ENCODE measurements at places on chromosomes 3 and 15.

GRCh38 chr3:130843441-130843840, 50.4 kb upstream of the ATP2C1 start:
- DNase-seq: no peak

GRCh38 chr3:70811880-70812279, 499.4 kb upstream of the MDFIC2 start:
- no peak for DNase-seq

GRCh38 chr3:111568355-111568754, 26.4 kb downstream of the CD96 start:
- DNase-seq: no peak

DNA sequence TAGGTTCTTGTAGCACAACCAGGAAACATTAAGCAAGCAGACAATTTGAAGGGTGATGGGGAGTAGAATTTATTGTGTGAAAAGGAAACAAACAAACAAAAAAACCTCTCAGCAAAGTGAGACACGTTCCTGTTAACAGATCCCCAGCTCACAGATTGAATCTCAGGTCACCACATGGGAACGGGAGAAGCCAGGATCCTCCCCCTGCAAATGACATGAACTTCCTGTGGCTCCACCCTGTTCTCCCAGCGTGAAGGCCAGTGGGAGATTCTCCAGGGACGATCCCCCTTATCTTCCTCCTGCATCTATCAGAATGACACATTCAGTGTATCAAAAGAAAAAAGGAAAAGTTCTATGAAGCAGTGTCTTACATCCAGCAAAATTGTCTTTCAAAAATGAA, 1488.1 kb downstream of the OTOL1 start:
- DNase-seq: no peak

GRCh38 chr3:35678643-35679161, 39.4 kb downstream of the ARPP21 start:
- DNase-seq: no peak

GRCh38 chr3:56458496-56459103, 9.7 kb downstream of the ERC2 start:
- no peak for DNase-seq

DNA sequence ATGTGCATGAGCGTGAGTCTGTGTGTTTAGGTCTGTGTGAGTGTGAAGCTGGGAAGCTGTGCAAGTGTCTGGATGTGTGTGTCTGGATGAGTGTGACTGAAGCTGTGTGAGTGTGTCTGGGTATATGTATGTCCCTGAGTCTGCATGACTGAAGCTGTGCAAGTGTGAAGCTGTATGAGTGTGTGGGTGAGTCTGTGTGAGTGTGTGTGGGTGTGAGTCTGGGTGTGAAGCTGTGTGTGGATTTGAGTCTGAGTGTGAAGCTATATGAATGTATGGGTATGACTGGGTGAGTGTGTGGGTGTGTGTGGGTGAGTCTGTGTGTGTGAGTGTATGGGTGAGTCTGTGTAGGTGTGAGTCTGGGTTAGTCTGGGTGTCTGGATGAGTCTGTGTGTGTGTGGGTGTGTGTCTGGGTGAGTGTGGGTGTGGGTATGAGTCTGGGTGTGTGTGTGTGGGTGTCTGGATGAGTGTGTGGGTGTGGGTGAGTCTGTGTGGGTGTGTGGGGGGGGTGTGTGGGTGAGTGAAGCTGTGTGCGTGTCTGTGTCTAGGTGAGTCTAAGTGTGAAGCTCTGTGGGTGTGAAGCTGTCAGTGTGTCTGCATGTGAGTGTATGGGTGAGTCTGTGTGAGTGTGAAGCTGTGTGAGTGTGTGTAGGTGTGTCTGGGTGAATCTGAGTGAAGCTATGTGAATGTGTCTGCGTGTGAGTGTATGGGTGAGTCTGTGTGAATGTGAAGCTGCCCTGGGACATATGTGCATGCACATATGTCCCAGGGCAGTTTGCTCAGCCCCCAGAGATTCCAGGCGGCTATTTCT, 20.3 kb downstream of the MINAR1 start:
- no peak for DNase-seq

DNA sequence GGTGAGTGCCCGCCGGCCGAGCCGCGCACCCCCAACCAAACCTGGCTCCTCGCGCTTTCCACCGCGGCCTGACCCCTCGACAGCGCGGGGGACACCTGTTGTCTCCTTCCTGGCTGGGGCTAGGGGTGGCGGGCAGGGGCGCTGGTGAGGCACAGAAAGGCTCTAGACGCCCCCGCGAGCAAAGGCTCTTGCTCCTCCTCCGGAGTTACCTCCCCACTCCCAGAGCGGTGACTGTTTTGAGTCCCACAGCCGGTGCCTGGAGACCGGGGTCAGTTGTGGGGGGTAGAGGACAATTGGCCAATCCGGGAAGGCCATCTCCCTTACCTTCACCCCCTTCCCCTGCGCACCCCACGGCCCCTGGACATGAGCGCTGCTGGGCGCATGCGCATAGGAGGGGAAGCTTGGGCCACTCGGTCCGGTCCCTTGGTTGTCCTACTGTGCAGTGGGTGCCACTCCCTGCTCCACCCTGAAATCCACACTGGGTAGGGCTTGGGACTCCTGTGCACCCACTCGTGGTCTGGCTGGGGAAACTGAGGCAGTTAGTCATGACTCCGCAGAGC, 554 bp downstream of the CHST13 start:
- no peak for DNase-seq

GRCh38 chr3:108477511-108478147, 32.8 kb downstream of the MYH15 start:
- no peak for DNase-seq

DNA sequence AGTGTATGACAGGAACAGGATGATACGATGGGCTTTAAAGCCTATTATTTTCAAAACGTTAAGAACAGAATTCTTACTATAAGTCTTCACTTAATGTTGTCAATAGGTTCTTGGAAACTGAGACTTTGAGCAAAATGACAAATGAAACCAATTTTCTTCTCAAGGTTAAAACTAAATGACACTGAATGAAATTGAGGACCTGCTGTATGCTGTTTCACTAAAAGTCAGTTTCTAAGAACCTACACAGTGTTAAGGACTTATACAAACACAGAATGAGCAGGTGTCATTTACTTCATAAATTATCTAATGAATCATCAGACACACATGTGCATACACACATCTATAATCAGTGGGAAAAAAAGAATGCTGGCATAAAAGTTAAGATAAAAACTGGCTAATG, 106.9 kb downstream of the RFTN1 start:
- DNase-seq: no peak

GRCh38 chr15:88337993-88338392, 81.5 kb upstream of the NTRK3 start:
- no peak for DNase-seq

- peak; percentile 88 for DNase-seq
Measured at GRCh38 chr15:90934949-90935751, at the start of gene UNC45A. TSS of gene UNC45A (plus strand) at chr15:90935285. CDS start at chr15:90935325, 40 bp downstream.

GRCh38 chr3:152770296-152770695, 64.6 kb upstream of the P2RY1 start:
- DNase-seq: no peak

DNA sequence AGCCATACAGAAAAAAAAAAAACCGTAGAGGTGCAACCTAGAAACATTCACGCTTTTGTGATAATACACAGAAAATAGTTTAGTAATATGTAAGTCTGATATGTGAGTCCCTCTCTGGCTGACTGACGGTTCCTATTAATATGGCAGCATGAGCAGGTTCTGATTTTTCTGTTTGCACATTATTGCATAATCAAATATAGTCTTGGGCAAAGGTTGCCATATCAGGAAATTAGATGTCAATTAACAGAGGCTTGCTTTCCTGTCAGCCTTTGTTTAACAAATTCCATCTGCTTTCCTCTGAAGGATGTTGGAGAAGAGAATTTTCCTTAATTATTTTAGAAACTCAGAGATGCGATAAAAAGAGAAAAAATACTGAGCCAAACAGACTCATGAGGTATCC, 14.8 kb downstream of the GABRB3 start:
- DNase-seq: no peak

DNA sequence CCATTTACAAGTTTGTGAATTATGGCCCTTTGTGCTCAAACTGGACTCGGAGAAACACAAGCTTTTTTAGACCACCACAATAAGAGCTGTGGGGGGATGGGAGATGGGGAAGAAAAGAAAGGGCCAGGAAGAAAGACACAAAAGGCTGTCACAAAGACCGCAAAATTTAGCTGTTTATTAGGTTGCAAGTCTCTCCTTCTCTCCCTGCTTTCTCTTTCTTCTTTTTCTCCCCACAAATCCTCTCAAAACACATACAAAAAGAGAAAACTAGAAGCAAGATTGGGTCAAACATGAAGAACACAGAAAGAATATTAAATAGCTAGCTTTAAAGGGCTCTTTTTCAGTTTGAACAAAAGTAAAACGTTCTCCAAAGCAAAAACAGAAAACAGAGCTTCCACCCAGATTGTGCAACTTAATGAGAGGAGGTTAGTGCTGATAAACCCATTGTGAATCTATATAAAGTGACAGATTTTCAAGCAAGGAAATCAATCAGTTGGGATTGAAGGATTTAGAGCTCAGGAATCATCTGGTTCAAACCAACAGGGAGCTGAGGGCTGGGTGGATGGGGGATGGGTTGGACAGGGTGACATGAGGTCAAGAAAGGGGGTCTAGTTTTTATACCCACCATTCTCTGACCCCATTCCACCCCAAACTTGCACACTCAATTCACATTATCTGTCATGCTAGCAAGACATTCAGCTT, 87.3 kb downstream of the DHX30 start:
- no peak for DNase-seq

- no peak for DNase-seq
Measured at GRCh38 chr15:77118882-77119321, 48.0 kb upstream of the TSPAN3 start.

GRCh38 chr3:46463120-46463867, 1.4 kb downstream of the LTF start:
- DNase-seq: no peak

- DNase-seq: no peak
Measured at GRCh38 chr3:131143802-131144201, 117.1 kb downstream of the NEK11 start.

DNA sequence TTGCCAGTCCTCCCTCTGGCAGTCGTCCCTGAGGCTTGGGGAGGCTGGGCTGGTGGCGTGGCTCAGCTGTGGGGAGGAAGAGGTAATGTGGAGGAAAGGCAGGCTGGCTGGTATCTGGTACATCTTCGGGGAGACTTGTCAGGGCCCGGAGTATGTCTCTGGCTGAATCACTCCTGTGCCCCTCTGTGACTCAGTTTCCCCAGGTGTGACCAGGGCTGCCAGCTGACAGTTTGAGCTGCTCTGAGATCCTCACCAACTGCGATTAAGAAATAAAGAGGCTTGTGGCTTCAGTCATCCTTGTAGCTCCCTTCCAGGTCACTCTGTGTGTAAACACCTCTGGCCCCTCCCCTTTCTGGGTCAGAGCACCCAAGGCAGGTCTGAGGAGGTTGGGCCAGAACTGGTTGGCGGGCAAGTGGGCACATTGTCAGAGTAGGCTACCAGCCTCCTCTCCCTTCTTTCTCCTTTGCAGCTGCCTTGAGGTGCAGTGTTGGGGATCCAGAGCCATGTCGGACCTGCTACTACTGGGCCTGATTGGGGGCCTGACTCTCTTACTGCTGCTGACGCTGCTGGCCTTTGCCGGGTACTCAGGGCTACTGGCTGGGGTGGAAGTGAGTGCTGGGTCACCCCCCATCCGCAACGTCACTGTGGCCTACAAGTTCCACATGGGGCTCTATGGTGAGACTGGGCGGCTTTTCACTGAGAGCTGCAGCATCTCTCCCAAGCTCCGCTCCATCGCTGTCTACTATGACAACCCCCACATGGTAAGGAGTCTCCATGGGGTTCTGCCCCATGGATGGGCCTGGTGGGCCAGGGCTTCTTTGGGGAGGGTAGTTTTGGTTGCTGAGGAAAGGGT, 3.0 kb downstream of the TEX264 start:
- no peak for DNase-seq

DNA sequence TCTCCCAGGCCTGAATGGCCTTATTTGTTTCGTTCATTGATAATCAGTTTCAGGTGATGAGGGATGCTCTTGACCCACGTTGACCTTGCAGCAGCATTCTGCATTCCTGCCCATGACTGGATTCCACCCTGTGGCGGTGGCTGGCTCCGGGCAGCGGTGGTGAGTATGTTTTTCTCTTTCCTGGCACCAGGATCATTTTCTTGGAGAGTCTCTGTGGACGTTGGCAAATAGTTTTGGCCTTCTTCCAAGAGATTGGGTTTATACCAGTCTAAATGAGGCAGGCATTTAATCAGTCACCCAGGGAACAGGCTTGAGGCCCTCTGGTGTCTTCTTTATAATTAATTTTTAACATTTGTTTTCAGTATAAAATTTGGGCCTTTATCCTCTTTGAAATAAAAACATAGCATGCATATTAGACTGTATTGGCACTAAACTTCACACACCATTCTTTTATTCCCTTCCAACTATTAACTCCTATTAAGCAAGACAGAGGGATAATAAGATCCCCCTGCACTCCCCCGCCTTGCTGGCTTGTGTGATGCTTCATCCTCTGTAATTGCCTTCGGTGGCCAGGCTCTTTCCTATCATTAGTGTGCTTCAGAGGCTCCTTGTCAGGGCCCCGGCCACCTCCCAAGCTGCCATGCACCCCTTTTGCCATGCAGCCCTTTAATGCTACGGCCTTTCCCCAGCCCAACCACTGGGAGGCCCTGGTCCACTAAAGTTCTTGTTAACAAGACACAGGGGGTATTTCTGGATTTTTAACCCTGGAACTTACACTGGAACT, 176.2 kb upstream of the TOPAZ1 start:
- DNase-seq: no peak

GRCh38 chr15:36809380-36809779, 230.0 kb downstream of the CDIN1 start:
- no peak for DNase-seq

GRCh38 chr15:63163217-63163616, 5.9 kb upstream of the RPS27L start:
- no peak for DNase-seq

- no peak for DNase-seq
Measured at GRCh38 chr3:118742760-118743159, 291.9 kb downstream of the IGSF11 start.

DNA sequence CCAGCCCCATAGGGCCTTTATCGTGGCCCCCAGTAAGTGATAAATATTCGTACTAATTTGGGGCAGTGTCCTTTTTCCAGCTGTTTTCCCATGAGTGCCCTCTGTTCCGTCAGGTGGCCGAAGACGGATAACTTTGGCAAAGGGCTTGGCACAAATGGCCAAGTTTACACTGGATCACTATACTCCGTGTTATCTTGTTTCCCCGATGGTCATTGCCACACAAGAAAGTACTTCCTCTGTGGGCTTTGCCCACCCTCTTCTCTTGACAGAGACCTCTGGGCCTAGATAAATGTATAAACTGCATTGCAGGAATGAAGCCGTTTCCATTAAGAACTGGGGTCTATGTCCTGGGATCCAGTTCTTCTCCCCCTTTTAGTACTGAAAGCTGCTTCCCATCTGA, 39.1 kb downstream of the SMAD3 start:
- DNase-seq: no peak
